ENCODE measurements at places on chromosomes 4 and X.
A peak's percentile ranks its signal among the peaks of the same experiment; 100 is the strongest.

GRCh38 chrX:122565952-122566351, 618.1 kb upstream of the GRIA3 start:
- no peak for DNase-seq

- peak; percentile 28 for DNase-seq
Measured at GRCh38 chr4:177281351-177281909, 28.2 kb upstream of the NEIL3 start.

GRCh38 chr4:164087733-164088132, 593.2 kb downstream of the TMA16 start:
- DNase-seq, result no peak

DNA sequence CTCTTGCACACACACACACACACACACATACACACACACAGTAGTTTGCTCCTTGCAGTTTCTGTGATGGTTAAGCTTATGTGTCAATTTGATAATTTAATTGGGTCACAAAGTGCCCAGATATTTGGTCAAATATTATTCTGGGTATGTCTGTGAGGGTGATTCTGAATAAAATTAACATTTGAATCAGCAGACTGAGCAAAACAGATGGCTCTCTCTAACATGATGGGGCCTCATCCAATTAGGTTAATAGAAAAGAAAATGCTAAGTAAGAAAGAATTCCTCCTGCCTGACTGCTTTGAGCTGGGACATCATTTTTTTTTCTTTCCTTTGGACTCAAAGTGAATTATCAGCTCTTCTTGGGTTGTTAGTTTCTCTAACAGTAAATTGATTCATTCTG, 191.2 kb upstream of the INTU start:
- no peak for DNase-seq

GRCh38 chr4:140871368-140871767, 115.2 kb upstream of the TBC1D9 start:
- no peak for DNase-seq

- no peak for DNase-seq
Measured at GRCh38 chrX:3371163-3371562, 24.7 kb upstream of the MXRA5 start.

GRCh38 chrX:88604433-88605221, 142.4 kb upstream of the CPXCR1 start:
- DNase-seq, result no peak

DNA sequence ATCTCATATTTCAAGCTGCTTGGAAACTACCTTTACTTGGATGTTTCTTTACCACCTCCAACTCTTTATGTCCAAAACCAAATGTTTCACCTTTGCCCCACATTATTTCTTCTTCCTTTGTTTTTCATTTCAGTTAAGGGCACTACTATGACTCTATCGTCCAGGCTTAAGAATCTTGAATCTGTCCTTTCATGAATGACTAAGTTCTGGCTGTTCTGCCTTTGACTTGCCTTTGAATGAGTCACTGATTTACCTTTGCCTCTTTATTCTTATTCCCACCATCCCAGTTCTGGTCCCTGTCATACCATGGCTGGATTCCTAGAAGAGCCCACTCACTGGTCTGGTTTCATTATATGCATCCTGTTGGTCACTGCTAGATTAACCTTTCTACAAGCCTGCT, 30.6 kb upstream of the PLAC1 start:
- DNase-seq, result no peak

DNA sequence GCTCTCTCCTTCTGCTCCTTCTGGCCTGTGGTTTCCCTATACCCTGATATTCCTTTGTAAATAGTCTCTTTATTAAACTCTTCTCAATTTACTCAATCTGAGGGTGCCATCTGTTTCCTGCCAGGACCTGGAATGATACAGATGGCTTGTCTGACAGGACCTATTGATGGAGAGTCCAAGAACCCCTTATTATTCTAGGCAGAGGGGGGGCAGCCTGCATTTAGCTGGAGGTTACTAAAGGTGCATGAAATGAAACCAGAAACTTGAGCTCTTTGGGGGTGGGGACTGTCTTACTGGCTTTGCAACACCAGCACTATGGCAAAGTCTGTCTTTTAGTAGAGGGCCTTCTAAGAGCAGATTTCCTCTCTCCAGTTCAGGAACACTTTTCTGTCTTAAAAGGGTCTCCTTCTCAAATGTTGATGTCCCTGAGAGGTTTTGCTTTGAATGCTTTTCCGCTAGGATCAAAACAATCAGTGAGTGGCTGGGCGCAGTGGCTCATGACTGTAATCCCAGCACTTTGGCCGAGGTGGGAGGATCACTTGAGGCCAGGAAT, 162.5 kb upstream of the MED14 start:
- DNase-seq, result no peak

- DNase-seq, result no peak
Measured at GRCh38 chr4:53477038-53477565, 99.7 kb downstream of the FIP1L1 start.

- DNase-seq, result no peak
Measured at GRCh38 chrX:5852941-5853340, 375.7 kb downstream of the NLGN4X start.

DNA sequence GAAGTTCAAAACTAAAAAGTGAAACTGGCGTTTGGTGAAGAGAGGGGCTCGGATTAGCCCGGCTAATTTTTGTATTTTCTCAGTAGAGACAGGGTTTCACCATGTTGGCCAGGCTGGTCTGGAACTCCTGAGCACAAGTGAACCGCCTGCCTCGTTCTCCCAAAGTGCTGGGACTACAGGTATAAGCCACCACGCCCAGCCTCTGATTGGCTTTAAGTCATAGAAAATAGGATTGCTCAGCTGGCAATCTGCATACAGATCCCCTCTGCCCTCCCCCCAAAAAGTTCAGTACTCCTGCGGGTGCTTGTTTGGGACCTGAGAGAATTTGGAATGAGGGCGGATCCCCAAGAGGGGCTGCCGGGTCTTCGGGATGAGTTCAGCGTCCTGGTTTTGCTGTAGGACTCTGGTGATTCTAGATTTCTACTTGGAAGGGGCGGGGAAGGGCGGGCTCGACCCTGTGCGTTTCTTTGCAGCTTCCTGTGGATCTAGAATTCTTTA, 537 bp upstream of the PRKX start:
- no peak for DNase-seq

DNA sequence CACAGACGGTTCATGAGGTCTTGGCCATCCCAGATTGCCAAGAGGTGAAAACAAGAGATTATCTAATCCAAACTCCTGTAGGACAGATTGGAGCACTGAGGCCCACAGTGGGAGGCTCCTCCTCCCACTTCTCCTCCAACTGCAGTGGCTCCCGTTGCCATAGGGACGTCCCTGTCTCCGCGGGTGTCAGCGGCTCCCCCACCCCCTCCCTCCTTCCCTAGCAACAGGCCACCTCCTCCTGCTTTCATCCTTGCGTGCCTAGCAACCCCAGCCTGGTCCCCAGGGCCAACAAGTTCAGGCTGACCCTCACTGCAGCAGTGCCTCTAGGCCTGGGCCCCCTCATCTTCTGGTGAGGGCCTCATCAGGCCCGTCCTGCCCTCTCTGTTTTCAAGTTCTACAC, 6.8 kb upstream of the IQSEC2 start:
- peak; percentile 23 for DNase-seq

GRCh38 chr4:147418226-147418625, 62.7 kb upstream of the EDNRA start:
- DNase-seq, result no peak
